ENCODE measurements at places on chromosomes 5 and 9. TPM values are rescaled to one million over a fixed set of nuclear protein-coding genes. Genes with fewer than 3 reads are reported as not detected.

DNA sequence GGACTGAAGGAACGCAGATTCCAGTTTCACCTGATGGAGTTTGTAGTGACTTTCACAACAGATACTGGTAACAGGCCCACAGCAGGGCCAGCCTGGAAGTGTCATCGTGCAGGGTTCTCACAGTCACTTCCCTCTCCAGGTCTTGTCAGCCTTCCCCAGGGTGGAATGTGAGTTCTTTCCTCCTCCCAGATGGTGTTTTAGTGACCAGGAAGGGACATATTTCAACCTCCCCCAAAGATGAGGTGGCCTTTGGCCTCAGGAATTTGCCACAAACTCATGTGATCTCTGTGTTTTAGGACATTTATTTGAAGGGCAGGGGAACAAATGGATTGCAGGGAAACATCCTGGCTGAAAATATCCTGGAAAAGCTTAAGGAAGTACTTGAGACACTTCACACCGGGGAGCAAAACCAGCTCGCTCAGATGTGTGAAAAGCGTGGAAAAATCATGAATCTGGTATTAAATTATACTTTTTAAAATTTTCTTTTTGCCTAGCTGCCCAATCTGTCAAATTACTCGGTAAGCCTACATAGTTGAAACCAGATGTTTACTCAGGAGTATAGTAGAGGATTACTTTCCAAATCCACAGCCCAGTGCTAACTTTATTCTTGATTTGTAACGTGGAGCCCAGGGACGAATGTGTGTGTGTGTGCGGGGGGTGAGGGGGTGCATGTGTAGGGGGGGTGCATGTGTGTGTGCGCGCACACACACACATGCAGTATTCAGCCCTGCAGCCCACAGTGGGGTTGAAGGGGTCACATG is 66.8 kb downstream of the PTPDC1 start:
- no peak overlapping the region for H3K4me3 ChIP-seq
- H3K36me3 ChIP-seq: no peaks in the 10 kb centered on the region
- no peak overlapping the region for H3K27ac ChIP-seq
- no peaks in the 10 kb centered on the region for H3K4me1 ChIP-seq

DNA sequence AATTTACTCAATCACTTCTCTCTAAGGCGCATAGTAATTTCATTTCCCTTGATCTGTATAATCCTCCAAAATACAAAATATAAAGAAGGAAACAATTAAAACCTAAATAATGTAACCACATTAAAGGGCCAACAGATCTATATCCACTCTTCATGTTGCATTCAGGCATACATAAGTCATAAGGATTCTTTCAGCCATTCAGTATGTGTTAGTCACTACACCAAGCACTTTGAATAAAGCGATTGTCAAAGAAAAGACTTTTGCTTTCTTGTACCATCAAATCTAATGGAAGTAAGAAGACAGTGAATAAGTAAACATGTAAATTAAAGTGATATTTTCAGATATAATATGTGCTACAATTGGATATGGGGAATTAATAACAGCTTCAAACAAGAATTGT is 569.2 kb upstream of the PTPRD start:
- no peaks in the 10 kb centered on the region for H3K36me3 ChIP-seq
- no peak overlapping the region for H3K27ac ChIP-seq
- H3K4me3 ChIP-seq: no peak overlapping the region
- no peak for DNase-seq
- no peaks in the 10 kb centered on the region for H3K27me3 ChIP-seq

GRCh38 chr5:143014017-143014651 is 244.0 kb downstream of the ARHGAP26 start:
- no peak overlapping the region for H3K27ac ChIP-seq
- H3K4me3 ChIP-seq: no peak overlapping the region
- H3K27me3 ChIP-seq: no peaks in the 10 kb centered on the region
- H3K36me3 ChIP-seq: no peaks in the 10 kb centered on the region
- DNase-seq: no peak
- H3K4me1 ChIP-seq: no peaks in the 10 kb centered on the region

DNA sequence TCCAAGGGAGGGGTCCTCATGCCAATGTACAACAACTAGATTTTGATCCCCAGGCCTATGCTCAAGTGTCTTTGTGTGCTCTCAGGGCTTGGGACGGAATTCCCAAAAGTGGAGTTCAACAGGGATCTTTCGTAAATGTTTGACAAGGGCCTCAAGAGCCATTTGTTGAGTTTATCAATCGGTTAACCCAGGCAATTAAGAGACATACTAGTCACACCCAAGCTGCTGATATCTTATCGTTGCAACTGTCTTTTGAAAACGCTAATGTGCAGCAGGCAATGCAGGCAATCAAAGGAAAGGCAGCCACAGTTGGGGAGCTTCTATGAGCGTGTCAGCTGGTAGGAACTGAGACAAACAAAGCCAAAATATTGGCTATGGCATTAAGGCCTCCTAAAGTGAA is 161.2 kb downstream of the CPLANE1 start:
- H3K4me3 ChIP-seq: no peak overlapping the region
- no peaks in the 10 kb centered on the region for H3K36me3 ChIP-seq
- H3K27me3 ChIP-seq: no peaks in the 10 kb centered on the region
- H3K27ac ChIP-seq: no peak overlapping the region
- H3K4me1 ChIP-seq: no peaks in the 10 kb centered on the region
- DNase-seq: no peak

GRCh38 chr9:34633851-34634550 is 3.6 kb downstream of the SIGMAR1 start:
- DNase-seq: peak; percentile 75
- peaks cover 6% of the 10 kb centered on the region for H3K36me3 ChIP-seq
- H3K27me3 ChIP-seq: no peaks in the 10 kb centered on the region
- H3K27ac ChIP-seq: no peak overlapping the region
- H3K4me1 ChIP-seq: peaks cover 30% of the 10 kb centered on the region
- H3K4me3 ChIP-seq: no peak overlapping the region

Gene C9orf50
- total RNA-seq: not detected
